Ovary (tissue), 10 donors: ENCODE measurements at places on chromosomes 3 and 15.

- DNase-seq = no peak
Measured at GRCh38 chr3:131796111-131796510, 238.7 kb downstream of the CPNE4 start.

- no peak for DNase-seq
Measured at GRCh38 chr3:157248590-157249422, 88.9 kb upstream of the CCNL1 start.

DNA sequence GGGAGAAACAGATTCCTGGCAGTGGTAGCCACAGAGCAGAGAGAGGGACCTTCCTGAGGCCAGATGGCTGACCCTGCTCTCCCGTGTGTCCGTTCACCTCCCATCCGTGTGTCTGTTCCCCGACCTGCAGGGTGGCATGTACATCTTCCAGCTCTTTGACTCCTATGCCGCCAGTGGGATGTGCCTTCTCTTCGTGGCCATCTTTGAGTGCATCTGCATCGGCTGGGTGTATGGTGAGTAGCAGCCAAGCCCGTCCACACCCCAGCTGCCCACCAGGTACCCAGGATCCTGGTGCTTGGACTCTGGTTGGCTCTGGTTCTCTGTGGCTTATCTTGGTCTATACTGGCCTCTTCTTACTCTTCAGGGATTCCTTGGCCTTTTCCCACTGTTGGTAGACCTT, 59.5 kb upstream of the SLC6A1 start:
- DNase-seq = no peak

GRCh38 chr15:75695634-75696310, 16.9 kb downstream of the CSPG4 start:
- DNase-seq = peak; percentile 30

DNA sequence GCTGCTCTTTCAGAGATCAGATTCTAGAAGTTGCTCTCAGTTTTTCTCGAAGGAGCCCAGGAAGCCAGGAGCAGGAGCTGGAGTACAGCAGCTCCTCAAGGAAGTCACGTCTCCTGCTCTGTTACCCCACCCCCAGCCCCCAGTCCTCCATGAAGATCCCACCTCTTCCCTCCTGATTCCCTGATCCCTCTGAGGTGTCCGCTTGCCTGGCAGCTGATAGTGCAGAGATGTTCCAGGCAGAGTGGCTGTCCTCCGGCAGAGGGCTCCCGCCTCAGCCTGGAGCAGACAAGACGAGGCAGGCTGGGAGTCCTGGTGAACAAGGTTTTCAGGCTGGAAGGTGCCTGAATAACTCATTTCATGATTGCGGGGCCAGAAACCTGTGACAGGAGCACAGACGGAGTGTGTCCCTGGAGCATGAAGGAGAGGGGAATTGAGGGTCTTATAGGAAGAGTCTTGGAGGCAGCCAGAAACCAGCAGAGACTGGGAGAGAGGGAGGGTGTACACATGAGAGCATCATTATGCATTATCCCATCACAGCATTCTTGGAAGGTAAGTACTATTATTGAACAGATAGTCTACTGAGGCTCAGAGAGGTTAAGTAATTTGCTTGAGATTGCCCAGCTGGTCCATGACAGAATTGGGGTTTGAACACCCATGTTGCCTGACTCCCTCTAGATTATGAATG, 1.2 kb downstream of the HRH1 start:
- peak; percentile 79 for DNase-seq

DNA sequence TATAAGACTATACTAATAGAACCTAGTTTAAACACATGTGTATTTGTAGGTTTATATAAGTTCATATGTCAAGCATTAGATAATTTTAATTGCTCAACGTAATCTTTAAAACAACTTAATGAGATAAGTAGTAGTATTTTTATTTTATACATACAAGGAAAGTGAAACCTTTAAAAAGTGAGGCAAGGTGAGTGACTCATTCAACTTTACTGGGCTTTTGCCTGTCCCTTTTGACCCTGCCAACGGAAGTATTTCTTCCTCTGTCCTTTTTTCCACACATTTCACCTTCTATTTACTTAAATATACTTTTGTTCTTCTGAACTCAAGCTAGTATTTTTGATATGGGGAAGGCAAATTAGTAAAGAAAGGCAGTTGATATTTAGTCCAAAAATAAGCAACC, 78.5 kb downstream of the KBTBD8 start:
- DNase-seq = no peak

GRCh38 chr3:44842376-44842775, 19.3 kb upstream of the TMEM42 start:
- DNase-seq = no peak

GRCh38 chr3:99541181-99541580, 97.2 kb upstream of the COL8A1 start:
- DNase-seq = no peak

DNA sequence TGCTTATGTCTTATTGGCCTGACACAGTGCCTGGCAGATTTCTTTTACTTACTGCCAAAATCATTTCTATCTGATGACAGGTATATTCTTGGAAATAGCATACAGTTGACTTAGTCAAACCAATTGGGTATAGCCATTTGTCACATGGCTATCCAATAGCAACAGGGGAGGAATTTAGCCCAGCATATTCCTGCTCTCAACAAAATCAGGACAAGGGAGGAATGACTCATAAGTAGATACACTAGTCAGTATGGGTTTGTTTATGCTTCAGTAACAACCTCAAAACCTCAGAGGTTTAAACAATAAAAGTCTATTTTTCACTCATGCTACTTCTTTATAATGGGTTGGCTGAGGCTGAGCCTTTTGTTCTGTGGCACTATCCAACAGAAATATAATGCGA, 38.0 kb upstream of the VILL start:
- DNase-seq = no peak

DNA sequence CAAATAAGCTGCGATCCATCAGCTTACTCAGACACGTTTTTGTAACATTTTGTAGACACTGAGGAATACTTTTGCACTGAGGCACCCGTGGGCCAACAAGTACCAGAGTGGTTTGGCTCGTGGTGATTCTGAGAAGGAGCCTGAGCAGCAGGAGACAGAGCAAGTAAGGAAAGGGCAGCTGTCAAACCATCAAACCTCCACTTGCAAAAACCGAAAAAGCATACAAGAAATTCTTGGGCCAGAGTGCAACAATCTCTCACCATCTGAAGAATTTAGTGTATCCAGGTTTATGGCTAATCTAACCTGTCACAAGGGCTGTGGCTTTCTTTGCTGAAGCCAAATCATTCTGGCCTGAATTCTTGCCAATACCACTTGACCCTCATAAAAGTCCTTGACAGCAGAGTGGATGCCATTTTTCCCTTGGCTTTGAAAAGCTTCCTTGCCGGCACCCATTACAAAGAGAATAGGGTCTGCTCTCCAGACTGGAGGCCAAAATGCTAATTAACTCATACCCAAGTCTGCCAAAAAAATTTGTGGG, 56.7 kb downstream of the MYO1E start:
- DNase-seq = no peak

DNA sequence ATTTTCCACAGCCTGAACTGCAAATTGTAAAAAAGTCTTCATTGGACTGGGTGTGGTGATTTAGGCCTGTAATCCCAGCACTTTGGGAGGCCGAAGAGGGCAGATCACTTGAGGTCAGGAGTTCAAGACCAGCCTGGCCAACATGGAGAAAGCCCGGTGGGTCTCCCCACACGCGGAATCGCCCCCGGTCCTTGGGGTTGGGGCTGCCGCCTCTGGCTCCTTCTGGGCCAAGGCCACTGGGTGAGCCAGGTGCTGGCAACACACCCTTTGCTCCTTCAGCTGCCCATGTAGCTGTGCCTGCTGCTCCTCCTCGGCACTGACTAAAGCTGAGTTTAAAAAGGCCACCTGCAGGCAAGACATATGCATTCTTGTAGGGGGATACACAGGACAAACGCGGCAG, 9.4 kb upstream of the VPS33B start:
- no peak for DNase-seq

GRCh38 chr15:37791693-37792092, 142.7 kb upstream of the TMCO5A start:
- DNase-seq = no peak
